Bronchial epithelial cell (primary cell): ENCODE measurements at places on chromosomes 2 and 18.

- no peak for DNase-seq
These were observed 159.1 kb upstream of the LHCGR start for GRCh38 chr2:48914477-48915089.

GRCh38 chr2:239298116-239298804 is 102.6 kb downstream of the HDAC4 start:
- peak; percentile 4 for DNase-seq

DNA sequence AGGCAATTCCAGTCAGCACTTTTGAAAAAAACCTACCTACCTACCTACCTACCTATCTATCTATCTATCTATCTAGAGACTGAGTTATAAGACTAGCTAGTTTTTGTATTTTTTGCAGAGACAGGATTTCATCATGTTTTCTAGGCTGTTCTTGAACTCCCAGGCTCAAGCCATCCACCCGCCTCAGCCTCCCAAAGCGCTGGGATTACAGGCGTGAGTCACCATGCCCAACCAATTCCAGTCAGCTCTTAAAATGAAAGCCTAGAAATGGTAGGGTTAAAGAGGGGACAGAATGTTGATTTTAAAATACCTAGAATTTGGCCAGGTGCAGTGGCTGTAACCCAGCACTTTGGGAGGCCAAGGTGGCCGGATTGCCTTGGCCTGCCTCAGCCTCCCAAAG is 19.1 kb downstream of the MSH2 start:
- DNase-seq: no peak

- no peak for DNase-seq
These were observed 27.1 kb upstream of the PTMA start for GRCh38 chr2:231680992-231681852.

GRCh38 chr2:223922308-223922707 is 22.8 kb downstream of the WDFY1 start:
- no peak for DNase-seq

GRCh38 chr18:48488388-48488850 is 50.4 kb upstream of the CTIF start:
- DNase-seq: peak; percentile 91

DNA sequence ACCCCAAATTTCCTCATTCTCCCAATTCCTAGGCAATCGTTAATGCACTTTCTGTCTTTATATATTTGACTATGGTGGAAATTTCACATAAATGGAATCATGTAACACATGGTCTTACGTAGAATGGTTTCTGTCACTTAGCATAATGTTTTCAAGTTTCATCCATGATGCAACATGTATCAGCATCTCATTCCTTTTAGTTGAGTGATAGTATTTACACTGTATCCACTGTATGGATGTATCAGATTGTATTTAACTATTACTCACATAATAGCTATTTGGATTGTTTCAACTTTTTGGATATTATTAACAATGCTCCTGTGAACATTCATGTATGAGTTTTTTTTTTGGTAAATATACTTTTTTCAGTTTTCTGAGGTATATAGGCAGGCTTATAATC is 982.3 kb upstream of the DDX18 start:
- DNase-seq: peak; percentile 43

GRCh38 chr2:68692511-68692910 is 42.1 kb upstream of the ARHGAP25 start:
- no peak for DNase-seq

- peak; percentile 69 for DNase-seq
These were observed 230.4 kb upstream of the AGAP1 start for GRCh38 chr2:235263205-235264120.
